ENCODE measurements at places on chromosomes 6 and 20.
A peak's percentile ranks its signal among the peaks of the same experiment; 100 is the strongest.

DNA sequence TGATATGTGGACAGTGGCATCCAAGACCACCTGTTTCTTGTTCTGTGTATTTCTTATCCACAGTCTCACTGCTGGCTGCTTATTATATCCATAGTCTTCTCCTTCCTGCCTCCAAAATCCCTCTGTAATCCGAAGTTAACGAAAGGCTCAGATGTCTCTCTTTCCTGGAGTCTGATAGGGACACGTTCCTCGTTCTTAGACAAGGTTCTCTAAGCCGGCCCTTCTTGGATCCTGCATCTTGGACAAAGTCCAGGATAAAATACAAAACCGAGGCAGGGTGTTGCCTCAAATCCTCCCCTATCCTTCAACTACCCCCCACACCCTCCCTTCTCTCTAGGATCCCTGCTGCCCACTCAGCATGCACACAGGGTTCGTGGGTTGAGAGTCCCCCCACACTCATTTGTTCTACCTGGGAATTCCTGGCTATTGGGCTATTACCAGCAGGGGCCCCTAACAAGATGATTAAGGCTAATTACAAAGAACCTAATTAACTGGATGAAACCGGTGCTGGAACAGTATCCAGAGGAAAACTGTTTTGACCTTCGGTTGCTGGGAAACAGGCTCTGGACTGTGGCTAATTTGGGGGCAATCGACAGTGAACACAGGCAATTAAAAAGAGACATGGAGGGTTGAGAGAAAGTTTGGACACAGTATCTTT lies 32.7 kb upstream of the MRPS10 start:
- DNase-seq, result no peak

DNA sequence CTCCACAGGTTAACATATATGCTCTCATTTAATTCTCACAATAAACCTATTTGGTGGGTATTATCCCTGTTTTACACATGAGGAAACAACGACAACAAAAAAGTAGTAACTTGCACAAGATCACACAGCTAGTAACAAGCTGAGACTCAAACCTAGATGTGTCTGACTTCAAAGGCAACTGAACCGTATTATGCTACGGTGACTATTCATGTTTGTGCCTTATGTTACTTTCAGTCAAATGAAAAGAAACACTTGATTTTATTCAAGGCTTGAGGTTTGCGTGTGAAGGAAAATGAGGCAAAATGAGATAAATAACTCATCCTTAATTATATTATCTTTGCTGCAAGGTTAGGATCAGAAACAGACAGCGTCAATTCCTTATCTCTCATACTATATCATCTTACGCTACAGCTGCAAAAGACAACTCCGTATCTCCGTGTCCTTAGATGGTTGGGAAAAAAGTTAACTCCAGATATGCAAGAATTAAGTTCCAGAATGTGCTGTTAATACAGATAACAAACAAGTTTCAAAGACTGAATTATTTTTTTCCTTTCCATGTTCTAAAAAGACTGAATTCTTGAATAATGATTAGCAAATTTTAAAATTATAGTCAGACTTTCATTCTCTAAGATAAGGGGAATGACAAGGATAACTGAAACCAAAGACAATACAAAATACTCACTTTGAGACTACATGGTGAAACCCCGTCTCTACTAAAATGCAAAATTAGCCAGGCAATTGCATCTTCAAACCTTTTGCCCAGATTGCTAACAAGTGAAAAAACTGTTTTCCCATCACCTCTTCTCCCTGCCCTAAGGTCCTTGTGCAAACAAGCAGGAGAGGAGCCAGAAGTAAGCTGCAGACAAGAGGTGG lies 27.8 kb downstream of the STAU1 start:
- no peak for DNase-seq

GRCh38 chr6:109239160-109239559 lies 143.1 kb downstream of the CD164 start:
- no peak for DNase-seq

- no peak for DNase-seq
Observed at GRCh38 chr6:19719691-19720128, 117.5 kb upstream of the ID4 start.

DNA sequence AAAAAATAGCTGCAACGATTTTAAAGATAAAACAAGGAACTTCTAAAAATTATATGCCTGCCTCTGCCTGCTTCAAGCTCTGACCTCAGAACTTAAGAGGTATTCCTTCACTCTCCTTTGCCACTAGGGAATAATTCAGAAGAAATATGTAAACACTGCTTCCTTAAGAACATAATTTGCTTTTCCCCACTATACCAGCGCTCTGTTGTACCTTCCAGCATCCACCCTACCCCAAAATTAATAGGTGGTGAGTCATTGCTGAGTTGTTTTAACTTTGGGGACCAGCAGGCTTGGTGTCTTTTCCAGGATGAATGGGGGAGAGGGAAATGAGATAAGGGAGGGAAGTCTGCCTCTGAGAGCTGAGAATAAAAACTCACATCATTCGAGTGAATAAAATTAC lies 107.7 kb upstream of the ATXN1 start:
- no peak for DNase-seq

GRCh38 chr6:141467881-141468280 lies 664.8 kb upstream of the GJE1 start:
- no peak for DNase-seq

DNA sequence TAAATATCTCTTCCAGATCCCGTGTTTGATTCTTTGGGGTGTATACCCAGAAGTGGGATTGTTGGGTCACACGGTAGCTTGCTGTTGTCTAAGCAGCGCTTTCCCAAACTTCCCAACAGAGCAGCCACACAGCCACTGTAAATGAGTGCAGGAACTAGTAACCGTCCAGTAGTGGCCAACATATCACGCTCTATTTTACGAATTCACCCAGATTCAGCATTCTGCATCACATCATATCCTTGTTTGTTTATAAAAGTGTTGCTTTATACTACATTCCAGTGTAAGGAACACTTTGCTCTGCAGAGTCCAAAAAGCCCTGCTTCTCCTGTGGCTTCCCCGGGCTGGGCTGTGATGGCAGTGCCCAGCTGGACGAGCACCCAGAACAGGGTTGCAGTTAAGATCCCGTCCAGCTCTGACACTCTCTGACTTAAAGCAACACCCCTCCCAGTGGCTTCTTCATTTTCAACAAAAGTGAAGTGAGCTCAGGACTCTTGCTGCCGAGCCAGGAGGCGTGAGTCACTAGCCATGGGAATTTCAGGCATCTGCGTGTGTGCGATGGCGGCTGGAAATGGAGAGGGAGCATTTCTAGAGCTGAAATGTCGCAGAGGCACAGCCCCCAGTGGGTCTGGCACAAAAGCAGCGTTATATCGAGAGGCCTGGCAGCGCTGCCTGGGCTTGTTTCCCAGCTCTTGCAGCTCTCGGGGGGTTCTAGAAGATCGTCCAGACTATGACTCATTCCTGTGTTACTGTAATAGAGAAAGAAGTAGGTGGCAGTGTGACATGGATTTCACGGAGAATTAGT lies 216.3 kb upstream of the ECI2 start:
- DNase-seq, result no peak

DNA sequence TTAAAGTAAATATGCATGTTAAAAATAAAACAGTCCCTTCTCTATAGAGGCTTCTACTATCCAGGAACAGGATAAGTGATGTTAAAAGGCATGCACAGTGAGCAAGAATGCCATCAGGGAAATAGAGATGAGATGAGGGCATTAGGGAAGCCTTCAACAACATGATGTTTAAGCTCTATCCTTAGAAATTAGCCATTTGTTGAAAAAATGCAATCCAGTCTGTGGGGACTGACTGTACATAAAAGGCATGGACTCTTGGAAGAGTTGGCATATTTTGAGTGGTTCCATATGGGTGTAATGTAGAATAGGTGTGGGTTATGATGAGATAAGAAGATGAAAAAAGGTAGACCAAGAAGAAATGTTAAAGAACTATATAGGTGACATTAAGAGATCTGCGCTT lies 5.8 kb downstream of the KIAA0319 start:
- no peak for DNase-seq

DNA sequence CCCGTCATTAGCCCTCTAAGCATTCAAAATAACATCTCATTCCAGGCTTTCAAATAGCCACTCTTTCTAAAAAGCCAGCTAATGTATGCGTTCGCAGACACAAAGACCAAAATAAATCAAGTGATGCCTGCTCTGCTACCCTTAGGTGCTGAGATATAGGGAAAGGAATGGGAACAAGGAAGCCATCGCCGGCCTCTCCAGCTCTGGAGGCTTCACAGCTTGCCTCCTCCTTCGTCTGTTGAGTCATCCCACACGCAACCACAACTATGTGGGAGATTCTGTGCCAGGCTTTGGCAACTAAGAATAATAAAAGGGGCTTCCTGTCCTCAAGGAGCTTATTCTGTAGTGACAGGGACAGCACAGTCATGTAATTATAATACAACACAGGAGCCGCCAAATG lies 27.3 kb upstream of the SLC22A23 start:
- no peak for DNase-seq

GRCh38 chr6:137610702-137611101 lies 116.5 kb upstream of the OLIG3 start:
- no peak for DNase-seq

- DNase-seq, result no peak
Observed at GRCh38 chr6:88914180-88914579, 49.2 kb downstream of the RNGTT start.

DNA sequence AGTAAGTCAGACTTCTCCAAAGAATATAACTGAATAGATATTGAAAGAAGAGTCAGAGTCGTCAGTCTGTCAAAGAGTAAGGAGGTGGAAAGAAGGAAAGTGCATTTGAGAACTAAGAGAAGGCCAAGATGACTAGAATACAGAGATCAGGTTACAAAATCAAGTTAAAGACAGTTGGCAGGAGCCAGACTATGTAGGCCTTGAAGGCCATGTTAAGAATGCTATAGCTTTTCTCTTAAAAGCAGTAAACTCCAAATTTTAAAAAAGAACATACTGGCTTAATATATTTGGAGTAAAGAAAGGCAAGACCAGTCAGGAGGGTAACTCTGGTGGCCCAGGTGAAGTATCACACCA lies 68.8 kb downstream of the IBTK start:
- DNase-seq, result no peak

- DNase-seq, result no peak
Observed at GRCh38 chr6:141398949-141399348, 733.8 kb upstream of the GJE1 start.

DNA sequence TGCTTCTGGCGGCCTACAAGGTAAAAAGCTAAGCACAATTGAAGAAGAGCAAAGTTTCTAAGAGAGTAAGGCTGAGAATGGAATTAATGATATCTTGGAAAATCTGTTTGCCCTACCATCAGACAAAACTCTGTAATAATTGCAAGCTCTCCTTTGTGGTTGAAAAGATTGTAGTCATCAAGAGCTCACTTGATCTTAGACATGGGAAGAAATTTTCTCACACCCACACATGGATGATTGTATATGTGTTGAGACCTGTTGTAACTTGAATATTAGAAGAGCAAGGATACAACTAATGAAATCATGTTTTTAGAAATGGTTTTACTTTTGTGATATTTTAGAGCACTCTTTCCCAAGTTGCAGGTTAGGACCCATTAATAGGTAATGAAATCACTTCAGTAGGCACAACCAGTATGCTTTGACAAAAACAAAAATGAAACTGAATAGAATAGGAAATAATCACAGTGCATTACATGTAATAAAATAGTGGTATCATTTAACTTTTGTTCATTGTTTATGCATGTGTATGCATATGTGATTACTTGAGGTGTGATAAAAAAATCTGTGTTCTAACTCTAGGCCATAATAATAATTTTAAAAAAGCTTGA lies 14.0 kb downstream of the DCBLD1 start:
- no peak for DNase-seq

DNA sequence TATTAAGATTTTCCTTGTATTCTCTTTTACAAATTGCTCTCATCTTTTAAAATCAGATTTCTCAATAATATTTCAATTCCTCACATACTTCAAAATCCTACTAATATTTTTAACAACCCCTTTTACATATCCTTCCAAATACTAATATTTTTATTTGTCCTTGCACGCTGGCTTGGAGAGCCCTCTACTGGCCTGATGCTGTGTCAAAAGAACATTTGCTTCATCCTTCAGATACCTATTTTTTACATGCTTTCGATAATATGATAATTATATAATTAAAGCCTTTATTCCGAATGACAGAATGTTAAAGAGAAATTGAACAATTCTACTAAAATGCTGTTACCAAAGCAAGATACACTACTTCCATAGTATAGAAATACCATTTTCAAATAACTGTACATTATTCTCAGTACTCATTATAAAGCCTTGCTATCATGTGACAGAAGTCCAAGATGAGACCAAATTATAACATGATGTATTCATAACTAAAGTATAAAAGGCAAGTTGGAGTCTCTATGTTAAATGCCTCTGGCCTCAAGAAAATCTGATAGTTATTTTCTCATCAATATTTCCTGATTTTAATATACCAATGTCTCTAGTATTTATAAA lies 39.0 kb upstream of the PLN start:
- DNase-seq, result no peak

- no peak for DNase-seq
Observed at GRCh38 chr6:166058064-166058739, 109.4 kb downstream of the TBXT start.

- DNase-seq, result no peak
Observed at GRCh38 chr6:44201200-44201599, 15.5 kb upstream of the MYMX start.

DNA sequence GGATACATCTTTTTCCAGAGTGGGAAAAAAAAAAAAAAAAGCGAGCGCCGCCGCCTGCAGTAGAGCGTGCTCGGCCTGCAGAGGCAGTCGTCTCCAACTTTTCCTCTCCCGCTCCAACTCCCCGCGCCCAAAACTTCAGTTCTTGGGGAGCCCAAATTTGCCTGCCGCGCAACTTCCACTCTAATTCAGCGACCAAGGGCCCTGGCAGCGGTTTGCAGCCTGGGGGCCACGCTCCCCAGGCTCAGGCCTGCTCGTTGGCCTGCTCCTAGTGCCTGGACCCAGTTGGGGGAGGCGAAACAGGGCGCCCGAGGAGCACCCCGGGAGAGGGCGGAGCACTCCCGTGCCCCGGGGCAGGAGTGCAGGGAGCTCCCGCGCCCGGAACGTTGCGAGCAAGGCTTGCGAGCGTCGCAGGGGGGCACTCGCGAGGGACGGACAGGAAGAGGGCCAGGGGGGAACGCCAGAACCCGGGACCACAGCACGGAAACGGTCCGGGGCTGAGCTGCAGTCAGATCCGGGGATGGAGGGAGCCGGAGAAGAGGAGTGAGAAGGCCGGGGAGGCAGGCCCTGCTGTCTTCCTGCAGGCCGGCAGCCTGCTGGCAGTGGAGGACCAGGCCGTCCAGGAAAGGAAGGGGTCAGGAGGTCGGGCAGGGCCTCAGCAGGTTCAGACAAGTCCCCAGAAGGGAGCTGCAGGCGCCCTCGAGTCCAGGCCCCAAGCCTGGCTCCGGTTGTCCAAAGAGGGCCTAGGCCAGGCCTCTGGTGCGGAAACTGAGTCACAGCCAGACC lies at the start of gene STX16:
STX16 (plus strand) TSS at position 508 of the 783 bp plus-strand sequence. CDS start 724 bp downstream, outside the sequence.
- peak; percentile 86 for DNase-seq

- no peak for DNase-seq
Observed at GRCh38 chr6:75209184-75209723, 3.4 kb upstream of the COL12A1 start.

GRCh38 chr6:71199736-71200135 lies 88.9 kb upstream of the OGFRL1 start:
- DNase-seq, result no peak

- DNase-seq, result no peak
Observed at GRCh38 chr6:94099072-94099471, 679.7 kb upstream of the EPHA7 start.

All from stimulated activated CD4-positive, alpha-beta T cell treated with anti-CD3 and anti-CD28 coated beads, Interleukin-12 subunit alpha, Interleukin-12 subunit beta, amount 100 ng/mL, for 4 hours (primary cell).